ENCODE measurements at places on chromosomes 16 and 17. TPM values are rescaled to one million over a fixed set of nuclear protein-coding genes. Genes with fewer than 3 reads are reported as not detected.
A peak's percentile ranks its signal among the peaks of the same experiment; 100 is the strongest.

DNA sequence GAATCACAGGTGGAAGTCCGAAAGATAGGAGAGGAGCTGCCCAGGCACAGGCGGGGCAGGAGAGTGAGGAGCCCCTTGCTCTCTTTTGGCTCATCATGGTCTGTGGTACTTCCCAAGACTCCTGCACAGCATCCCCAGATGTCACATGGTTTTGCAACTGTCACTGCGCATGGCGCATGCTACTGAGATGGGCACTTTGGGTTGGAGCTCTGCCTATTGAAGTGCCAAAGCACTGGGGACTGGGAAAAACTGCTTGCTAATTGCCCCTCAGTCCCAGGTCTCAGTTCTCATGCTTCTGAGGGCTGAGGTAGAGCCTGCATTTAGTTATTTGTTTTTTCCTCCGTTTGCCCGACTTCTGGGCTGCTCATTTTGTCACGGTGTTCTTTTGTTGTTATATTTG, 156.8 kb upstream of the CDH13 start:
- H3K27me3 ChIP-seq = no peaks in the 10 kb centered on the region
- H3K4me3 ChIP-seq = no peak overlapping the region
- no peak for DNase-seq
- no peaks in the 10 kb centered on the region for H3K4me1 ChIP-seq
- no peaks in the 10 kb centered on the region for H3K36me3 ChIP-seq

DNA sequence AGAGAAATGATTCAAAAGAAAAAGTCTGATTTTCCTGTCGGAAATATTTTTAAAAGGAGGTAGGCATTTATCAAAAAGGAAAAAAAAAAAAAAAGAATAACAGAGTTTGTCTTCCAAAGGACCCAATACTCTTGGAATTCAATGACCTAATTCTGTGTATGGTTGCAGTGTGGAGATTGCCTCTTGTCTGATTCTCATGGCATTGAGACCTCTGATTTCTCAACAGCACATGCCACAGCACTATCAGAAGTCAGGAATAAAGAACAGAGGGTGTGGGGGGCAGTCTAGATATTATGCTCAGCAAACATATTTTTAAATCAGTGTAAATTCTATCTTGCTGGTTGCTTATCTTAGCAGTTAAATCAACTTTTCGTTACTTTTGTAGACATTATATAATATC, 81.3 kb upstream of the SOX9 start:
- no peak overlapping the region for H3K4me3 ChIP-seq
- DNase-seq = no peak
- no peaks in the 10 kb centered on the region for H3K27me3 ChIP-seq
- no peaks in the 10 kb centered on the region for H3K36me3 ChIP-seq

- peak overlapping the region; percentile 96 for H3K27ac ChIP-seq
- no peak for DNase-seq
- H3K36me3 ChIP-seq = no peaks in the 10 kb centered on the region
- H3K27me3 ChIP-seq = no peaks in the 10 kb centered on the region
Observed at GRCh38 chr16:68083861-68084503, 1.2 kb upstream of the NFATC3 start.

DNA sequence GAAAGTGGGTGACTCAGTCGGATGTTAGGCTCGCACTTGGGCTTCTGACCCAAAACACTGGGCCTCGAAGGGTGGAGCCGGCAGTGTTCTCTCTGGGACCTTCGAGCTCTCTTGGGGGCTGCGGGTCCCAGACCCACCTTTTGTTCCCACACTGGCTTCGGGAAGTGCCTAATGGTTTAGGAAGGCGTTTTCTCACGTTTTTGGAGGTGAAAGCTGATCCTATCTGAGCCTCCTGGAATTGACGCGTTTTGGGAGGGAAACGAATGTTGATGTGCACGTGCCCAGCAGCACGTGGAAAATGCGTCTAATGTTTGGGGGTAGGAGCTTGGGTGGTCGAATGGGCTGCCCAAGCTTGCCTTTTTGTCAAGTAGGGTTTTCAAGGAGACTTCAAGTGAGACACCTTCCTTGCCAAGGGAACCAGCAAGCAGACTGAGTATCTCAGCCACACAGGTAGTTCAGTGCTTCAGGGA, 666 bp downstream of the HGS start:
- peaks cover 5% of the 10 kb centered on the region for H3K4me1 ChIP-seq
- H3K4me3 ChIP-seq = peak overlapping the region; percentile 100
- no peak for DNase-seq
- peak overlapping the region; percentile 82 for H3K27ac ChIP-seq
- no peaks in the 10 kb centered on the region for H3K27me3 ChIP-seq

DNA sequence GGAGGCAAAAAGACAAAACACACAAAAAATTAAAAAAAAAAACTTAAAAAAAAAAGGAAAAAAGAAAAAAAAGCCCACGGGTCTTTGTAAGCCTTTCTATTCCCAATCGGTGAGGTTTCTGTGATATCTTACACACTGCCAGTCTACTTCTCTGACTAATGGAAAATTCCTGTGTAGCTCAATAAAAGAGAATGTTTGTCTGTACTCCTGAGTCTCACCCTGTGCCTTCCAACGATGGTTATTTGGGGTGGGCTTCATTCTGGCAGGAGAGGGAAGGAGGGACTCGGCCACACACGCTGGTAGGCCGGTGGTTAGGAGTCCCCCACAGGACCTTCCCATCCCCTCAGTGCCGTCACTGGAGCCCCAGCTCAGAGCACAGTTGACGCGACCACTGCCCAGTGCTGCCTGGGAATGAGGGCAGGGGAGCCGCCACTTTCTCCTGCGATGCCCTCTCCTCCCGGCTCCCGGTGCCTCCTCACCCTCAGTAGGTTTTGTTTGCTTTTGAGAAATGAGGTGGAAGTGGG, 68.0 kb downstream of the AMFR start:
- no peaks in the 10 kb centered on the region for H3K4me1 ChIP-seq
- H3K4me3 ChIP-seq = peak overlapping the region; percentile 42
- H3K27me3 ChIP-seq = no peaks in the 10 kb centered on the region
- peaks cover 13% of the 10 kb centered on the region for H3K36me3 ChIP-seq

GRCh38 chr17:4948931-4949320, 596 bp upstream of the PFN1 start:
- H3K4me3 ChIP-seq = peak overlapping the region; percentile 98
- peaks cover 30% of the 10 kb centered on the region for H3K4me1 ChIP-seq
- peaks cover 31% of the 10 kb centered on the region for H3K36me3 ChIP-seq
- peak overlapping the region; percentile 100 for H3K27ac ChIP-seq

DNA sequence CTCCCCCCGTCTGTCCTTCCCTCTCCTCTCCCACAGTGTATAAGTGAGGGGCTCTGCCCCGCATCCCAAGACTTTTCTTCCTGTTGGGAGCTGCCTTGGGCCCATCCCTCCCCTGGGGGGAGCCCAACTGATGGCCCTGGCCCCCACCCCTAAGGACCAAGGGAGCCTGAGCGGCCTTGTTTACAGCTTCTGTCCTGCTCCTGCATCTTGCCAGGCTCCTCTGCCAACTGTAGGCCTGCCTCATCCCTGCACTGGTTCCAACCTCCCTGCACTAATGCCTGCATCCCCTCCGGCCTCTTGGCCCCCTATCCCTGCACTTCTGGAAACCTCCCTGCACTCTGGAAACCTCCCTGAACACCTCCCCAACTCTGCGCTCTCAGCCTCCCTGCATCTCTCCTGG, 1.4 kb upstream of the PAGR1 start:
- no peaks in the 10 kb centered on the region for H3K27me3 ChIP-seq
- H3K36me3 ChIP-seq = peaks cover 27% of the 10 kb centered on the region
- no peak for DNase-seq

DNA sequence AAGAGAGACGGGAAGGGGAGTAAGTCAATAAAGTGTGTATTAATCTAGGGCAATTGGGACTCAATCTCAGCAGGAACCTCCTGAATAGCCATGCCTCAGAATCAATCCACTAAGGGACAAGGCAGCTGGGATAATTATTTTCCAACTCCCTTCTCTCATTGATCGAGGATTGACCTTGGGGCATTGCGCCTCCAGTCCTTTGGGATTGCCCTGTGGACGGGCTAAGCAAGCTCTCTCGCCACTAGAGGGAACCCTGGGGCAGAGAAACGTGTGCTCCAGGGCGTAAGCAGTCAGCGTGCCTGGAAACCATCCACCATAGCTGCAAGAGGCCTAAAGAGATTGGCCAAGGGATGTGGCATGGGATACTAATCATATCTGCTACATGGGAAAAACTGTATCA, 53.9 kb upstream of the ERCC4 start:
- H3K4me3 ChIP-seq = no peak overlapping the region
- H3K4me1 ChIP-seq = no peaks in the 10 kb centered on the region
- no peak overlapping the region for H3K27ac ChIP-seq
- H3K36me3 ChIP-seq = no peaks in the 10 kb centered on the region

GRCh38 chr16:89169778-89170177, 1.8 kb upstream of the CDH15 start:
- H3K36me3 ChIP-seq = no peaks in the 10 kb centered on the region
- peaks cover 9% of the 10 kb centered on the region for H3K4me1 ChIP-seq
- H3K4me3 ChIP-seq = no peak overlapping the region
- no peak overlapping the region for H3K27ac ChIP-seq
- peaks cover 28% of the 10 kb centered on the region for H3K27me3 ChIP-seq

DNA sequence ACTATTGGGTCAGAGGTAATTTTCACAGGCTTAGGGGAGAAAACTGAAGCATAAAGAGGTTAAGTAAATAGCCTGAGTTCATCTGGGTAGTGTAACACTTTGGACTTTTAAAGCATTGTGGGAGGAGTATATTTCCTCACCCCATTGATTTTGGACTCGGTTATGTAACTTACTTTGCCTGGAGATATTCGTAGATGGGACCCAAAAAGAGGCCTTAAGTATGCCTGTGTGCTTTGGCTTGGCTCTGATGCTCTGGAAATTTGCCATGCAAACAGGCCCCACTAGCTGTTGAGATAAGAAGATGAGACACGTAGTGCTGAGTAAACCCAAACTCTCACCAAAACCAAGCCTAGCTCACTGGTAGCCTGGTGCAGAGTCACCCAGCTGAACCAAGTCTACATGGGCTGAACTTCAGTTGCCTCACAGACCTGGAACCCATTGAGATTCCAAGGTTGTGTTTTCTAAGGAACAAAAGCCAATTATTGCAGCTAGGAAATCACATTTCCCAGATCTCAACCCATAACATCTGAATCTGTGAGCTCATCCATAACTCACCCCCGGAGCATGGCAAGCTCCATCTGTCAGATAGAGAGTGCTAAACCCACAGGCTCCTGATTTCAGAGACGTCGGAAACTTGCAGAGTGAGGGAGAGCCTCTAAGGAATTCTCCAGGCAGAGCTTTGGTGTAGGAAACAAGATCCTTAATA, 536.0 kb upstream of the C16orf82 start:
- no peak for DNase-seq
- H3K4me1 ChIP-seq = no peaks in the 10 kb centered on the region

- no peaks in the 10 kb centered on the region for H3K27me3 ChIP-seq
- H3K4me3 ChIP-seq = peak overlapping the region; percentile 89
- peak overlapping the region; percentile 89 for H3K27ac ChIP-seq
- no peak for DNase-seq
- peaks cover 18% of the 10 kb centered on the region for H3K4me1 ChIP-seq
- H3K36me3 ChIP-seq = no peaks in the 10 kb centered on the region
Observed at GRCh38 chr16:3059723-3060242, 5.7 kb upstream of the IL32 start.

- H3K36me3 ChIP-seq = peaks cover 3% of the 10 kb centered on the region
- peaks cover 14% of the 10 kb centered on the region for H3K4me1 ChIP-seq
- H3K27ac ChIP-seq = no peak overlapping the region
- H3K4me3 ChIP-seq = no peak overlapping the region
- DNase-seq = peak; percentile 74
- H3K27me3 ChIP-seq = no peaks in the 10 kb centered on the region
Observed at GRCh38 chr16:16014329-16015224, 65.2 kb downstream of the ABCC1 start.

DNA sequence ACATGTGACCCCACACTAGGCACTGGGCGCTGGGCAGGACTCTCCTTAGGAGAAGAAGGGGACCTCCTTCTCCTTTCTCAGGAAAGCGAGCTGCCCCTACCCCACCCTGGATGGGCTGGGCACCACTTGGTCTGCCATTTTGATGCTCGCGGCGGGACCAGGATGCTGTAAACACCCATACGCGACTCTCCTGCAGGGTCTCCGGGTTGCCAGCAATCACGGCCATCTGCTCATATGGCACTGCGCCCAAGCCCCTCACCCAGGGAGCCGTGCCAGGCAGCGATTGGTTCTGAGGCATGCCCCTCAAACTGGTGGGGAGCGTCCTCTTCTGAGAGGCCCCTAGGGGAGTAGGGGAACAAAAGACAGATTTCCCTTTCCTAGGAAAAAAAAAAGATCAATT, 99.0 kb downstream of the C16orf78 start:
- no peak overlapping the region for H3K27ac ChIP-seq
- no peak for DNase-seq
- no peaks in the 10 kb centered on the region for H3K4me1 ChIP-seq
- H3K27me3 ChIP-seq = no peaks in the 10 kb centered on the region
- no peak overlapping the region for H3K4me3 ChIP-seq

Gene CDK3
- 0.46 TPM for total RNA-seq

Gene OR4D1
- not detected for total RNA-seq

Gene CD19
- total RNA-seq = not detected

Gene TRPV3
- 1.7 TPM for total RNA-seq

Gene CHST6
- total RNA-seq = 1.6 TPM

Gene METTL2A
- total RNA-seq = 18.4 TPM

Gene P2RX1
- total RNA-seq = 2.0 TPM

Gene SOCS7
- 19.2 TPM for total RNA-seq

Gene ZNF213
- 8.2 TPM for total RNA-seq

Gene MARCHF10
- not detected for total RNA-seq

Gene KRTAP4-9
- total RNA-seq = not detected

Gene ATP2A3
- 5.0 TPM for total RNA-seq
